ENCODE measurements at places on chromosomes 1 and 21. TPM values are rescaled to one million over a fixed set of nuclear protein-coding genes. Genes with fewer than 3 reads are reported as not detected.
A peak's percentile ranks its signal among the peaks of the same experiment; 100 is the strongest.

Gene ADCY10
- 0.09 TPM for total RNA-seq

Gene S100A9
- 911 TPM for total RNA-seq

Gene KIRREL1
- total RNA-seq, result 26.9 TPM

Gene CRP
- not detected for total RNA-seq

Gene SYF2
- total RNA-seq, result 44.6 TPM

Gene OPTC
- total RNA-seq, result not detected

Gene OR2AK2
- not detected for total RNA-seq

Gene NPPB
- total RNA-seq, result not detected

Gene CASQ2
- 3.3 TPM for total RNA-seq

Gene PLCH2
- 3.8 TPM for total RNA-seq

Gene CLIC6
- total RNA-seq, result 23.5 TPM

- no peak for DNase-seq
Measured at GRCh38 chr1:39681294-39681693, 9.4 kb upstream of the NT5C1A start.

DNA sequence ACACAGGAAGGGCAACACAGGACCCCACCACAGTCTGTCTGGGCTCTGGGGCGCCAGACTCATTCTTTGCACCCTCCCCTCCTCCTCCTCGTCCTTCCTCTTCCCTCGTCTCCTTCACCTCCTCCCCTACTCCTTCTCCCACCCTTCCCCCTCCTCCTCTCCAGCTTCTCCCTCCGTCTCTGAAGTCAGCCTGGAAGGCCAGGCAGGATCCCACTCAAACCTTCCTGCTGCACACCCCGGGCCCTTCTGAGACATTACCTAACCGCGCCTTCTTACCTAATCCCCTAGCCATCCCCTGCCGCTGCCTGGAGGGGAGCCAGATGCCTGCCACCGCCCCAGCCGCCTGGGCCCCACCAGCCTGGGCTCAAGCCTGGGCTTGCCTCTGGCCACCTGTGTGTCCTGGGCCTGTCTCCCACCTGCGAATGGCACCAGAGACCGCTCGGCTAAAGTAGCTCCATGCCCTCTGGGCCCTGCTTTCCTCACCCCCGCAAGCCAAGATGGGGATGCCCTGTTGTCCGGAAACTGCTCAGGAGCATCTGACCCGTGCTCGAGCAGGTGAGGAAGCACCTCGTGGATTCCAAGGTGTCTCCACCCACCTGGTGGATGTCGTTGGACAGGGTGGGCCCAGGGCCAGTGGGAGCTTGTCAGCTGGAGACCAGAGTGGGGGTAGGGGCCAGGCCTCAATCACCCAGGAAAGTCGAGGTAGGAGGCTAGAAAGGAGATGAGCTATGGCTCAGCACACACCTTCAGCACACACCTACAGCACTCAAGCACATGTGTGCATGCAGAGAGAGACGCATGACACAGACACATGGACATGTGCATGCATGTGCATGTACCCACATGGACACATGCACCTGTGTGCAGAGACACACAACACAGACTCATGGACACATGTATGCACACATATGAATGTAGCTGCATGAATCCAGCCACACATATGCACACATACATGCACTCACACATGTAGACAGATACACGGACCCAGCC is 31.9 kb downstream of the WNT9A start:
- no peak for DNase-seq

- DNase-seq, result no peak
Measured at GRCh38 chr1:8629241-8630091, 188.0 kb downstream of the RERE start.

DNA sequence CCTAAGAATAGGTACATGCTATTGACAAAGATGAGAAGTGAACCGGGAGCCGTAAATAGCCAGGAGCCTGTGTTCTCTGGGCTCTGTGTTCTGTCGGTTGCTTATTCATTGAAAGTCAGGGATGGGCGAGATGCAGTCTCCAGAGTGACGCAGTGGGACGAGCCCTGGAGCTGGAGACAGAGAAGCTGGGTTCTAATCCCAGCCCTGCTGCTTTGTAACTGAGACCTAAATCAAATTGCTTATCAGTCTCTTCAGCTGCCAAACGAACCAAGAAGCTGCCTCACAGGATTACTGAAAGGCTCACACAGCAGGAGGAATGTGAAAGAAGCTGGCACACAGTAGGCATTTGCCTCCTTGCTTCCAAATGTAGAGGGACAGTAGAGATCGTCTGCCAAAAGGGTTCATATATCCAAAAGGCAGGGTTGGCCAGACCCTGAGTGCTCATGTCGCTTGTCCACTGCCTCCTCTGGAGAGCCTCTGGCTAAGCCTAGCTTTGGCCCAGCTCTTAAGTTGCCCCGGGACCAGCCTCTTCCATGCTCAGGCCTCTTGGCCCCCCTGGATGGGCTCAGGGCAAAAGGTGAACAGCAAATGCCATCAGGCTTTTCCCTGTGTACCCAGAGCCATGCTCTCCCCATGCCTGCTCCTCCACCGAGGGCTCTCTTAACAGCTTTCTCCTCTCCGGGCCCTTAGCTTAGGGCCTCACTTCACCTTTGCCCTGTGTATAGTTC is 134.2 kb upstream of the IPO9 start:
- DNase-seq, result no peak

GRCh38 chr1:227793079-227793947 is 22.2 kb upstream of the PRSS38 start:
- no peak for DNase-seq

DNA sequence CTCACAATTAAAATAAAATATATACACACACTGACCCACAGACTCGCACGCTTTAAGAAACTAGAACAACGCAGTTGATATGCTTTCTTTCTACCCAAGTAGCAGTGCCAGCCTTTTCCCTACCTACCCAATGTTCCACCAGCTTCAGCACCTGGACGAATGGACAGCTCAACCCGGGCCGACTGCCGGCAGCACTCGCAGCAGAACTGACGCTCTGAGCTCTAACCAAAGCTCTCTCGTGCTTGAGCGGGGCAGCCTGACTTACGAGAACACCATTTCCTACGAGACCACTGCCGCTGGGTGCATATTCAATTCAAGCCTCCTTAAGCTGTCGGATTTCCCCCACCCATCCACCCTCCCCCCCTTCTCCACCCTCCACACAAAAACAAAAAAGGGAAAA is 127.4 kb upstream of the DPYD start:
- peak; percentile 83 for DNase-seq

GRCh38 chr1:202589190-202589930 is 120.9 kb downstream of the SYT2 start:
- DNase-seq, result no peak

DNA sequence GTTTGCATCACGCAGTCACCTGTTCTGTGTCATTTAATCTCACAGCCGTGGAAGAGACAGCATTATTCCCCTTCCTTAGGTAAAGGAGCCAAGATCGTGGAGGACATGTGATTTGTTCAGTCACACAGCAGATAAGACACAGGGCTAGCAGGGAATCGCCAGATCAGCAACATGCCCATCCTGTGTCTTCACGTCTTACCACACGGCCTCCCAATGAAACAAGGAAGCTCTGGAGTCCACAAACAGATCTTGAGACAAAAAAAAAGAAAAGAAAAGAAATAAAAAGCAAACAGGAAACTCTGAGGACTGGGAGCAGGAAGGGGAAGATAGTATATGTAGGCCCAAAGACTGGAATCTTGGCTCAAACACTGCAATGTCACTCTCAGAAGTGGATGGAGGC is 155.3 kb downstream of the ADSS2 start:
- DNase-seq, result no peak

DNA sequence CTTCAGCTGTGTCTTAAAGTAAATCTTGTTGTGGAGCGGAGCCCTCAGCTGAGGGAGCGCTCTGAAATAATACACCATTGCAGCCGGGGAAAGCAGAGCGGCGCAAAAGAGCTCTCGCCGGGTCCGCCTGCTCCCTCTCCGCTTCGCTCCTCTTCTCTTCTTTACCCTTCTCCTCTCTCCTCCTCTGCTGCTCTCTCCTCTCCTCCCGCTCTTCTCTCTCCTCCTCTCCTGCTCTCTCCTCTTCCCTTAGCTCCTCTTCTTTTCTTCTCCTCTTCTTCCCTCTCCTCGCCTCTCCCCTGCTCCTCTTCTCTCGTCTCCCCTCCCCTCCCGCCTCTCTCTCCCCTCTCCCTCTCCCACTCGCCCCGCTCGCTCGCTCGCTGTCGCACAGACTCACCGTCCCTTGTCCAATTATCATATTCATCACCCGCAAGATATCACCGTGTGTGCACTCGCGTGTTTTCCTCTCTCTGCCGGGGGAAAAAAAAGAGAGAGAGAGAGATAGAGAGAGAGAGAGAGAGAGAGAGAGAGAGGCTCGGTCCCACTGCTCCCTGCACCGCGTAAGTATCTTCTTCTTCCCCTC is at the start of gene PROX1:
PROX1 (plus strand) TSS at position 47 of the 580 bp plus-strand sequence. CDS start 8,563 bp downstream, outside the sequence.
- no peak for DNase-seq

DNA sequence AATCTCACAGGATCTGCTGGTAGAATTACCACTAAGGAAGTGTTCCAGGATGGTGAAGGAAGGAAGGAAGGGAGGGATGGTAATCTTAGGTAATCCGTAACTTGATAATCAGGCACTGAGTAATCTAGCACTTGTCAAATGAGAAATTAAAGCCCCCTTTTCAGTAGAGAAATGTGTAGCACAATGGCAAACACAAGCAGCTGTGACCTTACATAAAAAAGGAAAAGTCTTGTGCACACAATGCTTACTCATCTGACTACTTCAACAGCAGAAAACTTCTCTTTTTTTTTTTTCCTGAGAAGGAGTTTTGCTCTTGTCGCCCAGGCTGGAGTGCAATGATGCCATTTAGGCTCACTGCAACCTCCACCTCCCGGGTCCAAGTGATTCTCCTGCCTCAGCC is 6.1 kb downstream of the NUP210L start:
- no peak for DNase-seq

DNA sequence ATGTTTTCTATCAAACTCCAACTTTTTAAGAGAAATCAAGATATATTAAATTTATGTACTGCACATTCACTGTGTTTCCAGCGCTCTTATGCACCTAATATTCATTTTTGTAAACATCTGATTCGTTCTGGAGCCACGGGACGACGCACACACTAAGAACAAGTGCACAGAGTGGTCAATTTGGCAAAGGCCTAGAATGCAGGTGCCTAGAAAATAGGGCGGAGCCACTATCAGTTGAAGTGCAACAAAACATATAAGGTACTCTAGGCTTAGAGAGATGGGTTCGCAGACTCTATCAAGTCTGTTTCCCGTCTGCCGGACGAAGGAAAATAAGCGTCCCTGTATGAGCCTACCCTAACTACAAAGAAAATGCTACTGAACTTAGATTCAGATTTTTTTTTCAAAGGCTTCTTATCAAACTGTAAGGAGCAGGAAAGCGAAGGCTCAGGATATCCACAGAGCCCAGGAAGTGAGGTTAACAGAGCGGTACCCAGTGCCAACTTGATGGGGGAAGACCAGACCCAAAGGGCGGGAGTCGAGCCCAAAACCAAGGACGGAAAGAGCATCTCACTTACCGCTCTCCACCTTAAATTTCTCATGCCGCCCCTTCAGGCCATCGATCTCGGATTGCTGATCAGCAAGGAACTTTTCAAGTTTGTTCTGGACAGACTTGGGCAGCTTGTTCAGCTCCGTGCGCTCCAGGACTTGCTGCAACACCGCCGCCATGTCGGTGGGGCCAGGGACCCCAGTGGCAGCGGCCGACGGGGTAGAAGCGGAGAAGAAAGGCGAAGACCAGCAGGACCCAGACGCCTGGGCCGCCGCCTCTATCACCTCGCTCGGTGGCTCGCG is 526 bp downstream of the TPR start:
- DNase-seq, result no peak

- no peak for DNase-seq
Measured at GRCh38 chr1:39387452-39387851, 104.0 kb upstream of the BMP8A start.

DNA sequence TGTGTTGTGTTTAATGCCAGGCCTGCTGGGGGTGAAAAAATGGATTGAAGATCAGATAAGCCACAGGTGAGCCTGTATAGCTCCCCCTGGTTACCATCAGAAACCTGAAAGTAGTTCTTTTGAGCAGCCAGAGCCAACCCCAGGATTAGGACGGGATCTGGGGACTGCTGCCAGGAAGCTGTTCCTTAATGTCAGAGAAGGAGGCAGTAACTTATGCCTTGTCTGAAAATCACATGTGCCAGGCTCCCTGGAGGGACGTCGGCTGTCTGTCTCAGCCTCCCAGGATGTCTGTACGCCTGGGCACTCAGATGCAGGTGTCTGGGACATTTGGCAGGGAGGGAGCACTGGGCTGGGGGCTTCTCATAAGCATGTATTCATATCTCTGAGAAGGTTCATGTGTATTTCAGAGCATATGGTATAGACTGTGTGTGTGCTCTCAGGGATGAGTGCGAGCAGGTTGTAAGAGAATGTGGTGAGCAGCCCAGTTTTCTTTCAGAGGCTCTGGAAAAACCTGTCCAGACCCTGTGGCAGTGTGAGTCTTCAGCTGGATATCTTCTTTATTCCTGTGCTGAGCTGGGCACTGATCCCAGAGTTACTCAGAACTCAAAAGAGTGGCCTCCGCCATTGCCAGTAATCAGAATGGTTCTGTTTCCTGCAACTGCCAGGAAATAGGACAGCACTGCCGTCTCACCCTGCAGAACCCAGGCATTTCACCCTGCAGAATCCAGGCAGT is 2.8 kb downstream of the FAM43B start:
- DNase-seq, result no peak

GRCh38 chr1:38082769-38083263 is 36.2 kb upstream of the POU3F1 start:
- DNase-seq, result no peak

DNA sequence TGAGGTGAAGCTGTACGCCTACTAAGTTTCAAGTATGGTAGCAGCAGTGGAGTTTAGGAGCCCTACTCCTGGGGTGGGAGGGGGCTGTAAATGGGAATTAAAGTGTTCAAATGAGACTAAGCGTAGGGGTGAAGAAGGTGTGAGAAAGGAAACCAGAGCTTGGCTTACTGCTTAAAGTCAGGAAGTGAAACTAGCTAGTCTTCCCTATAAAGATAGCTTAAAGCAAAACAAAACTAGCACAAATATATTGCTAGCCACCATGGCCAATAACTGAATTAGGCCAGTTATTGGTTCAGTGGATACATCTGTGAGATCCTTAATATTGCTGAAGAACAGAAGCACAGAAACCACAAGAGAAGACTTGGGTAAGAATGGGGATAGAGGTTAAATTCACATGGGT is 492.2 kb upstream of the PKN2 start:
- no peak for DNase-seq

GRCh38 chr1:20324704-20325406 is 34.2 kb downstream of the VWA5B1 start:
- no peak for DNase-seq

GRCh38 chr1:54585181-54586066 is 37.4 kb downstream of the ACOT11 start:
- DNase-seq, result no peak

- peak; percentile 64 for DNase-seq
Measured at GRCh38 chr1:15272009-15272781, 25.2 kb downstream of the FHAD1 start.

- DNase-seq, result no peak
Measured at GRCh38 chr1:201740086-201740541, 88.8 kb upstream of the IPO9 start.

Measured in lower lobe of right lung (tissue), 2 donors.